SHP77 treated with DMSO at 0.1 percent for 48 hours (cell line): ENCODE measurements at places on chromosomes 2 and 18.

DNA sequence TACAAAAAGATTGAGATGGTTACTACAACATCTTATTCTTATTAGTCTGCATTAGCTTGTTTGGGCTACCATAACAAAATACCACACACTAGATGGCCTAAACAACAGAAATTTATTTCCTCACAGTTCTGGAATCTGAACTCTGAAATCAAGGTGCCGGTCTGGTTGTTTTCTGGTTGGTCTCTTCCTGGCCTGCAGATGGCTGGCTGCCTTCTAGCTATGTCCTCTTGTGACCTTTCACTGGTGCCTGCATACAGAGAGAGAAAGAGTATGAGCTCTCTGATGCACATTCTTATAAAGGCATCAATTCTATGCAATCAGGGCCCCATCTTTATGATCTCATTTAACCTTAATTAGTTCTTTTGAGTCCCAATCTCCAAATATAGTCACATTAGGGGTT is 696.5 kb downstream of the TDRD15 start:
- no peak for DNase-seq

DNA sequence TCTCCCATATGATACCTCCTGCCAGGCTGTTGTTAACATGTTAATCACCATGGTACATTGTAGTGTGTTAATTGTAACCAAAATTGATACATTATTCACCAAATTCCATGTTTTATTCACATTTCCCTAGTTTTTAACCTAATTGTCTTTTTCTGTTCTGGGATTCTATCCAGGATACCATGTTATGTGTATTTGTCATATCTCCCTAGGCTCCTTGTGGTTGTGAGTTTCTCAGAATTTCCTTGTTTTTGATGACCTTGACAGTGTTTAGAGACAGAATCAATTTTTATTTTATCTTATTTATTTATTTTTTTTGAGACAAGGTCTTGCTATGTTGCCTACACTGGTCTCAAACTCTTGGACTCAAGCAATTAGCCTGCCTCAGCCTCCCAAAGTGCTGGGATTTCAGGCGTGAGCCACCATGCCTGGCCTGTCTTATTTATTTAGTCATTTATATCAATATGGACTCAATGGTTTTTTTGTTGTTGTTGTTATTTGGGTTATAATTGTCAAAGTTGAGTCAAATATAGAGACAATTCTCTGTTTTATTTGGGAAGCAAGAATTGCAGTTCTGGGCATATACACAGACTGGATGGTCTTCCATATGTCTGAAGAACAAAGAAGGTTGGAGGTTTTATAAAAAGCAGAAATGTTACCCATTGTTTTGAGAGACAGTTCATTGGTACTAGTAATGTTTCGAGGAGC is 42.6 kb downstream of the INPP4A start:
- DNase-seq: no peak

GRCh38 chr2:134189009-134189720 is 64.7 kb upstream of the MGAT5 start:
- DNase-seq: no peak

- DNase-seq: no peak
These were observed 832.8 kb upstream of the ID2 start for GRCh38 chr2:7849027-7849426.

GRCh38 chr2:127762846-127763245 is 48.1 kb downstream of the WDR33 start:
- no peak for DNase-seq

GRCh38 chr2:168203762-168204693 is 43.4 kb downstream of the STK39 start:
- no peak for DNase-seq

- peak; percentile 32 for DNase-seq
These were observed 435.6 kb upstream of the HS6ST1 start for GRCh38 chr2:128754246-128754724.

GRCh38 chr2:197803033-197803444 is 1.4 kb upstream of the PLCL1 start:
- peak; percentile 64 for DNase-seq

DNA sequence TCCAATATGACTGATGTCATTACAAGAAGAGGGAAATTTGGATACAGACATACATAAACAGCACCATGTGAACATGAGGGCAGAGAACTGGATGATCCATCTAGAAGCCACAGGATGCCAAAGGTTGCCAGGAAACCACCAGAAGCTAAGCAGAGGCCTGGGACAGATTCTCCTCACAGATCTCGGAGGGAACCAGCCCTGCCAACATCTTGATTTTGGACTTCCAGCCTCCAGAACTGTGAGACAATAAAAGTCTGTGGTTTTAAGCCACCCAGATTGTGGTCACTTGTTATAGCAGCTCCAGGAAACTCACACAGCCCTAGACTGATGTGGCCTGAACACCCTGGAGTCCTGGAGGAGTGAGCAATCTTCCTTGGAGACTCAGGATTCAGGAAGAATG is 351.6 kb downstream of the EIPR1 start:
- no peak for DNase-seq

- DNase-seq: no peak
These were observed 52.6 kb downstream of the GNAL start for GRCh38 chr18:11741505-11742145.

DNA sequence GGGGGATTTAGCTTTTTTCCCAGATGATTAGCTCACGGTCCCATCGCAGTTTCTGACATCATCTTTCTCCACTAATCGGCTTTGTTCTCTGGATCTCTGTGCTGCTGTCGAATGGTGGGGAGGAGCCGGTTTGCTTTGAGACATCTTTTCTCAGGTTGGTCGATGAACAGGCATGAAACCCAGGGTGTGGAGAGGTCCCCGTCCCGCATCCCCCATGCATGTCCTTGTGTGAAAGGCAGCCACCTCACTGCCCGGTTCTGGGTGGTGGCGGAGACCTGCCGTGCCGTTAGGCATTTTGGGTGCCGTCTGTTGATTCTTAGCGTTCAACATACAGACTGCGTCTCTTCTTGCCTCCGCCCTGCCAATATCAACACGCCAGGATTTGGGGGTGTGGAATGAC is 57.8 kb downstream of the CTDP1 start:
- DNase-seq: no peak

- no peak for DNase-seq
These were observed 234.1 kb upstream of the ID2 start for GRCh38 chr2:8447610-8448221.

DNA sequence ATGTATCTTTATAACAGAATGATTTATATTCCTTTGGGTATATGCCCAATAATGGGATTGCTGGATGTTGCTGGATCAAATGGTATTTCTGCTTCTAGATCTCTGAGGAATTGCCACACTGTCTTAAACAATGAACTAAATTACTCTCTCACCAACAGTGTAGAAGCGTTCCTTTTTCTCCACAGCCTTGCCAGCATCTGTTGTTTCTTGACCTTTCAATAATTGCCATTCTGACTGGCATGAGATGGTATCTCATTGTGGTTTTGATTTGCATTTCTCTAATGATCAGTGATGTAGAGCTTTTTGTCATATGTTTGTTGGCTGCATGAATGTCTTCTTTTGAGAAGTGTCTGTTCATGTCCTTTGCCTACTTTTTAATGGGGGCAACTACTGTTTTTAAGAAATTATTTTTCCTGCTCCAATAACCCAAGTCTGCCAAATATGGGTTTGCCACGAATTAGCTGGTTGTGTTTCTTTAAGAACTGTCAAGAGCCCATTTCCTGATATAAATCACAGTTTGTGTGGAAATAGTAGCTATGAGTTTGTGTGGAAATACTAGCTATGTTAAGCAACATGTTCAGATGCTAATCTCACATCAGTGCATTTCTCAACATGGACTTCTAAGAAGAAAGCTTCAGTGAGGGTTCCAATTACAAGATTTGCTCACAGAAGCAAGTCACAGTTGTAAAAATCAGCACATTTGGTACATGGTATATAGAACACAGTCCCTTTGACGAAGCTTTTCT is 259.4 kb downstream of the ANAPC1 start:
- no peak for DNase-seq

- DNase-seq: no peak
These were observed 325.6 kb upstream of the FAM98A start for GRCh38 chr2:33924586-33925169.

- DNase-seq: no peak
These were observed 136.4 kb downstream of the TPGS2 start for GRCh38 chr18:36692371-36692770.
